NCI-H2107 (cell line): ENCODE measurements at places on chromosomes 2 and 18.

DNA sequence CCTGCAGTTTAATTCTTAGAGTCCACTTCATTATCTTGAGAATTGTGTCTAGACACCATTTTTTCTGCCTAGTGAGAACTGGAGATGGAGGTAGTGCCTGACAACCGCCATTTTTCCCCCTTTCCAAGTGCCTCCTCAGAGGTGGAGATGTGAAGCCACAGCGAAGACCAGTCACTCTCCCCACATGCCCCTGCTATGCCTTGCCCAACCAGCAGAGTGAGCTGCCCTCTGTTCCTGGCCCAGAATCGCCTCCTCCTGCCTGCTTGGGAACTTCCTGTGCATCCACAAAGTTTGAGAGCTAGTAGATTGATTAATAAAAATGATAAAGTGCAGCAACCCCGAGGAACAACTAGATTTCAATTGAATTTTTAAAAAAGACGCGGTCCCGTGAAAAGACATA is 123.3 kb downstream of the CLIP4 start:
- no peak for DNase-seq

GRCh38 chr2:176269319-176270099 is at the start of gene MTX2:
Gene MTX2 (plus strand): TSS chr2:176269442. CDS start chr2:176269630, 188 bp downstream.
- DNase-seq: peak; percentile 34

- DNase-seq: peak; percentile 11
Observed at GRCh38 chr2:14944562-14945346, 312.2 kb downstream of the LRATD1 start.

GRCh38 chr18:24695168-24695567 is 234.7 kb downstream of the HRH4 start:
- DNase-seq: no peak

DNA sequence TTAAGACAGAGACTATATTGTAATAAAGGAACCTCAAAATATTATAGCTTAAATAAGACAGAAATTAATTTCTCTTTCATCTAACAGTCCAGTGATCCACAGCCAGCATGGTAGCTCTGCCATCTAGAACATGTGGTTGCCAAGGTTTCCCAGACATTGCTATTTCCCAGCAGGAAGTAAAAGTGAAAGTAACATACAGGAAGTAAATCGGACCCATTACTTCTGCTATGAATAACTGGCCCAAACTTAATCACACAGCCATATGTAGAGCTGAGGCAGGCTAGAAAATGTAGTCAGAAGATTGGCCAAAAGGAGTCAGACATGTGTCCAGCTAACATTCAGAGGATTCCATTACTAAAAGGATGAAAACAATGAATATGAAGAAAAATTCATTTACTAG is 71.0 kb downstream of the NOL4 start:
- DNase-seq: no peak

DNA sequence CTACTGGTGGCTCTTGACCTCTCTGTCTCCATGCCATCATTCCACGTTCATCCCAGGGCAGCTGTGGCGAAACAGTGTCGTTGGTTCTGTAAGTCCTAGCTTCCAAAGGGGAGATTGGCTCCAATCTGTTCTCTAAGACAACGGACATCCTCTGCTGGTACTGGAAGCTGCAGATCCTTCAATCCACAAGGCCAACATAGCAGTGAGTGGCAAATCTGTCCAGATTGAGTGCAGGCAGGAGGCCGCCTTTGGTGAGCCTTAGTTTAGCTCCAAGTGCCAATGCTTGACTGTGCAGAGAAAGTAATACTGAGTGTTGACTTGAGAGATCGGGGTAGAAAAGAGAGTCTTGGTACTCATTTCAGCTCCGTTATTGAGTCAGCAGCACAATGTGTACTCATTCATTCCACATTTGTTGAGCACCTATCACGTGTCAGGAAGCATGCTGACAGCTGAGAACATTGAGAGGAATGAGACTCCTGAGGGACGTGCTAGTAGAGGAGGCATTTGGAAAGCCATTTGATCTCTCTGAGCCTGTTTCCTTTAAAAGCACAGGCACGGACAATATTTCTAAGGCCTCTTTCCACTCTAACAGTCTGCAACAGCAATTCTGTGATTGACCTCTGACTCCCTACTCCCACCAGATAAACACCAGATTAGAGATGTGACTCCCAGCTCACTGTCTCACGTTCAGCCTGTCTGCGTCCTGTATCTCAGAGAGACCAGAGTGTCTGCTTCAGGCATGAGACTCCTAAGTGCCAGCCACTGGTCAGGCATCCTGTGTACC is 306.0 kb downstream of the CLIP4 start:
- DNase-seq: no peak
